Large intestine (tissue), 12 donors: ENCODE measurements at places on chromosomes 6 and 20.
A peak's percentile ranks its signal among the peaks of the same experiment; 100 is the strongest.

DNA sequence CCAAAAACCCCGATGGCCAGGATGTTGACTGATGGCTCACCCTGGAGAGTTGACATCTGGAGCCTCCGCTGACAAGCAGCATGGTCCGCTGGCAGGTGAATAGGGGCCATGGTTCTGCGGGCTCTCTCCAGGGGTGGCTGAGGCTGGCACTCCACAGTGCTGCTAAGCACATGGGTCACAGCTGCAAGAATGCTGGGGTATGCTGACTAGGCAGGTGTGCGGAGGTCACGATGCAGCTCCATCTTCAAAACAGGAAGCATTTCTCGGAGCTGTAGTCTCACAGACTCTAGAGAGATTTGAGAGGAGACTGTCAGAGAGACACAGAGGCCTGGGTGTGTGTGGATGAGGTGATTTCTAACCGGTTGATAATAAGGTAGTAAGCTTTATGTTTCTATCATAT, 341.6 kb downstream of the NRN1 start:
- DNase-seq = no peak

DNA sequence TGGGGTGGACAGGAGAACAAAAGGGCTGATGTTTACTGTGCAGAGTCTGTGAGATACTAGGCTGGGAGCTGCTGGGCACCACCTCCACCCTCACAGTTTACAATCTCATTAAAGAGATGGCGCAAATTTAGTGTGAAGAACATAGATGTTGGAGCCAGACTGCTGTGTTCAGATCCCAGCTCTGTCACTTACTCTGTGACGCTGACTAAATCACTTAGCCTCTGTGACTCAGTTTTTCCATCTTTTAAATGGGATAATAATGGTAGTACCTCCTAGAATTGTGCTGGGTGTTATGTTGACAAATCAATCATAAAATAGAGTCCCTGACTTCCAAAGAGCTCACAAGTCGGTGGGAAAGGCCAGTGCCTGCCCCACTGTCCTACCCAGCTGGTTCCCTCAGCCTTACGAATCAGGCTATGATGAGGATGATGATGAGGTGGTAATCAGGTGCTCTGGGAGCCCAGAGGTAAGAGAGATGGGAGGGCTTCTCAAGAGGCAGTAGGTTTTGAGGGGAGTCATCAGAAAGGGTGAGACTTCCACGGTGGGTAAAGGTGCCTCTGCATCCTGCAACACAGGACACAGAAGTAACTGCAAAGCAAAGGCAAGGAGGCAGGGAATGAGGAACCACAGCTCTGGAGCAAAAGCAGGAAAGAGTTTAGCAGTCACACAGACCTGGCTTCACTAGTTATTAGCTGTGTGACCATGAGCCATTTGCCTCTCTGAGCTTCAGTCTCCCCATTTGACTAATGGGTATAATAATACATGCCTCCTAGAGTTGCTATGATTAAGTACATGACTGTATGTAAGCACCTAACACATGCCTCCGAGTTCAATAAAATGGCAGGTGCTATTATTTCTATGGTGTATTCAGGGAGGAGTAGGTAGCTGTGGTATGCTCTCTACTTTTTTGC, 8.9 kb downstream of the FYN start:
- no peak for DNase-seq

DNA sequence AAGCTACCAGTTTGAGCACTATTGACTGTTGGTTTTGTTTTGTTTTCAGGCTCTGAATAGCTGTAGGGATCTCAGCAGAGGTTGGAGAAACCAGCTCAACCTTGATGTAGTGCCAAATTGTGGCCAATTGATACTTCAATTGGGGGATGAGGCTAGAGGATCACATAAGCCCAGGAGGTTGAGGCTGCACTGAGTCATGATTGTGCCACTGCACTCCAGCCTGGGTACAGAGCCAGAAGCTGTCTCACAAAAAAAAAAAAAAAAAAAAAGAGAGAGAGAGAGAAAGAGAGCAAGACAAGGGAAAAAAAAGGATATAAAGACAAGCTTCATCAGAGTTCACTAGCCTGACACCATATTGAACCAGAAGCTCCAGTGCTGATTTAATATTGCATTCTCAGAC, 702.1 kb downstream of the FRK start:
- no peak for DNase-seq

GRCh38 chr6:151307501-151307900, 67.7 kb downstream of the AKAP12 start:
- no peak for DNase-seq

DNA sequence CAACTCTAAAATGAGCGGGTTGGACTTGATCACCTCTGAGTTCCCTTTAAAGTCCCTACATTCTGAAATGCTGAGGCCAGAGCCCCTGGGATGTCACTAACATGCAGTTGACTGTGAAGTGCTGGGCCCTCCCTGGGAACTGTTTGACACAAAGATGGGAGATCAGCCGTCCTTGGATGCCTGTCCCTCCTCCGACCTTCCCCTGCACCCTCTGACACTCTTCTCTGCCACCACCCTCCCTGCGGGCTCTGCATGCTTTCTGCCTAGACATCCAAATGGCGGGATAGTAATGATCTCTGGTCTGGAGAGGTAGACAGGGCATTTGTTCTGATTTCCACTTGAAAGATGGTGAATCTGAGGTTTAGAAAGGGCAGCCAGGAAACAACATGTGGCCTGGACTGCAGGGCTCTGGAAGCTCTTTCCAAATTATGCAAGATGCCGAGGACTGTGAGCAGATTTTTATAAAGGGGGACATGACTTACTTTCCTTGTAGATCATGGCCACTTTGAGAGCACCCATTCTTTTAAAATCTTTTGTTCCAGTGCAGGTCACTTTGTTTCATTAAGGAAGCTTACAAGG, 113.2 kb downstream of the ZDHHC14 start:
- DNase-seq = no peak

DNA sequence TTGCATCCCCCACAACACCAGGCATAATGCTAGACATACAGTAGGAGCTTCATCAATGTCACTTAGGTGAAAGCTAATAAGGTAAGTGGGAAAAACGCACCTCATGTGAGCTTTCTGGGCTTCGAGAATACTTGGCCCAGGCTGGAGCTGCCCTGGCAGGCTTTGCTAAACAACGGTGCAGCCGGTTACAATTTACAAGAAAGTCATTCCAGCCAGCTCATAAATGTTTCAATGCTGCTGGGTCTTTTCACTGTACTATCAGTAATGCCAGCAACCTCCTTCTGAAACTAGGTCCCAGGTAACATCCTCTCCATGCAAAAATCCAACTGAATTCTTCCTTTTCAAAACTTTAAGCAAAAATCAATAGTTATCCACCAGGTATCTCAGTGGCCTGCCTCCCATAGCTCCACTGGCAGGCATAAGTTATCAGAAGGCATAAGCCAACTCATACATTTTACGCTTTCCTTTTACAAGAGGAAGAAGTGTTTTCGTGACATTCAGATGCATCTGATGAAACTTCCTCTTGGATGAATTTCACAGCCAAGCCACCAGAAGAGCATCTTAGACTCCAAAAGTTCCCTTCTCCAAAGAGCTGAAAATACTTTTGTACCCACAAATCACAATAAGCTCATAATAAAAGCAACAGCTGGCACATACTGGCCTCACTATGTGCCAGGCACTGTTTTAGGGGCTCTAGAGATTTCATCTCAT, 56.3 kb downstream of the RTN4IP1 start:
- no peak for DNase-seq

DNA sequence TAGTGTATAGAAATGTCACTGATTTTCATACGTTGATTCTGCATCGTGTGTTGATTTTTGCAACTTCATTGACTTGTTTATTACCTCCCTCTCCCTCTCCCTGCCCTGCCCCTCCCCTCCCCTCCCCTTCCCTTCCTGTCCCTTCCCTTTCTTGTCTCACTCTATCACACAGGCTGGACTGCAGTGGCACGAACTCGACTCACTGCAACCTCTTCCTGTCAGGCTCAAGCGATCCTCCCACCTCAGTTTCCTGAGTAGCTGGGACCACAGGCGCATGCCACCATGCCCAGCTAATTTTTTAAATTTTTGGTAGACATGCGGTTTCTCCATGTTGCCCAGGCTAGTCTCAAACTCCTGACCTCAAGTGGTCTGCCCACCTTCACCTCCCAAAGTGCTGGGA, 19.2 kb upstream of the PPP1R14C start:
- DNase-seq = no peak

DNA sequence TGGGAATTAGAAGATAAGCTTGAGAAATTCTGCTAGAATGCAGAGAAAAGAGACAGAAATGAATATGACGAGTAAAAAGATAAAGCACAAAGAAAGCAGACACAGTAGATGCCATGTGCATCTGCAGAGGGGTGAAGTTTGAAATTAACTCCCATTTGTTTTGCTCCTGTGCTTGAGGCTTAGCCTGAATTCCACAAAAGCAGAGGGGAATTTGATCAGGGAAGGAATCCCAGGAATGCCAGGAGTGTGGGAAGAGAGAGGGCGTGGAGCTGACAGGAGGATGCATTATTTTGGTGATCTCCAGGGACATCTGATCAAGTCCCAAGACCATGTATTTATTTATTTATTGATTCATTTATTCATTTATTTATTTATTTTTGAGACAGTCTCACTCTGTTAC, 55.6 kb downstream of the SLC22A1 start:
- no peak for DNase-seq

DNA sequence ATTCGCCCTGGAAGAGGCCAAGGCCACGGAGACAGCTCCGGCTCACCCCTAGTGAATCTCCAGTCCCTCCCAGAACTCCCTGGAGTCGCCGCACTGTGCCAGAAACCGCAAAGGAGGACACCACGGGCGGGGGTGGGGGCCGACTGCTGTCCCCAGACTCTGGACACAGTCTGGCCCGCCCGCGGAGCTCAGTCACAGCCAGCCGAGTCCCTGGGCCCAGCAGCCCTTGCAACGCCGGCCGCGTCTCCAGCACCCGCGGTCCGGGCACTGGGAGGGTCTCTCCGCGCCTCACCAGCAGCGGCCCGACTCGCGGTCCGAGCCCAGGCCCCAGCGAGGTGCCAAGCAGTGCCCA, 518 bp downstream of the PEX6 start:
- peak; percentile 55 for DNase-seq

DNA sequence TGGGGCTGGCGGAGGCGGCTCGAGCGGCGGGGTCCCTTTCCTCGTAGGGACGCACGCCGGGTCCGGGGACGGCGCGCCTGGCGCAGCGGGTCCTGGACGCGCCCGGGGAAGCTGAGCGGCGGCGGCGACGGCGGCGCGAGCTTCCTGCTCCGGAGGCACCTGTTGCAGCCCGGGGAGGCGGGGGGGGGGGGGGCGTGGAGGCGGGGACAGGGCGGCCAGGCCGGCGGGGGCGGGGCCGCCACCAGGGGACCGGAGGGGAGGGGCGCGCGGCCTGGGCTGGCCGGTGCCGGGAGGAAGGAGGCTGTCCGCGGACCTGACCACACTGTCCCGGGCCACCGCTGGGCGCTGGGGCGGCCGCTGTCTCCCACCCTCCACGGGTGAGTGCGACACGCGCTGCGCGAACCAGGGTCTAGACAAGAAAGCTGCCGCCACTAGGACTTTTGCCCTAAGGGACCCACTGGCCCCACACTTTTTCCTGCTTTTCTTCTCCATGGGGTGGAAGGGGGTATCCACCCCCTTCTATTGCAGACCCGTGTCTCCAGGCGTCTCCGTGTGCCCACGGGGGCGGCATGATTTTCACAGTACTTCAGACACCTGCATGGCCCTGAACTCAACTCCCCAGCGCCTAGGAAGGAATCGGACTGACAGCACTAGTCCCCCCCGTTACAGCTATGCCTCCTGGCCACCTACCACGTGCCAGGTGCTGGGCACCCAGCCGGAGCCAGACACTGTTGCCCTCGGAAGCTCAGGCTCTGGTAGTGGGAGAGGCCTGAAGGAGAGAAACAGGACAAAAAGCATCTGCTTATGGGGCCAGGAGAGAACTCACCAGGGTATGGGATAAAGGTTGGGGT, at the start of gene NFATC2:
TSS of gene NFATC2 (minus strand) at position 149 of the 851 bp plus-strand sequence. CDS start 220 bp downstream, outside the sequence.
- no peak for DNase-seq

- DNase-seq = no peak
Measured at GRCh38 chr6:161057103-161058091, 65.8 kb downstream of the MAP3K4 start.

GRCh38 chr6:18488004-18488403, 100.9 kb downstream of the RNF144B start:
- no peak for DNase-seq

- no peak for DNase-seq
Measured at GRCh38 chr6:42225029-42225339, 7.3 kb upstream of the MRPS10 start.

DNA sequence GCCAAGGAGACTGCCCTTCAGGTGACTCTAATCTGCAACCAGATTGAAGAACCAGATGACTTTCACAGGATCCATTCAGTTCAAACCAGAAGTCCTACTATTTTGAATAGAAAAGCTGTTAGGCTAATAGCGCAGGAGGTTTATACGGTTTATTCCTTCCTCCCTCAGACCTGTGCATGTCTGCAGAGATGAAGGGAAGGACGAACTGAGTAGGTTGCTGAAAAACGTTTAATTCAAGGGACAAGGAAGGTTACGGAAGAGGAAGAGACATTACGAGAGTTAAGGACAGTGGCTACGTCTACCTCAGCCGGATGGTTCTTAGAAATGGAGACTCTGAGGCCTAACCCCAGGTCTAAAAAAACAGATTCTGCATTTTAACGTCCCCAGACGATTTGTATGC, 978 bp downstream of the AURKA start:
- DNase-seq = peak; percentile 29

DNA sequence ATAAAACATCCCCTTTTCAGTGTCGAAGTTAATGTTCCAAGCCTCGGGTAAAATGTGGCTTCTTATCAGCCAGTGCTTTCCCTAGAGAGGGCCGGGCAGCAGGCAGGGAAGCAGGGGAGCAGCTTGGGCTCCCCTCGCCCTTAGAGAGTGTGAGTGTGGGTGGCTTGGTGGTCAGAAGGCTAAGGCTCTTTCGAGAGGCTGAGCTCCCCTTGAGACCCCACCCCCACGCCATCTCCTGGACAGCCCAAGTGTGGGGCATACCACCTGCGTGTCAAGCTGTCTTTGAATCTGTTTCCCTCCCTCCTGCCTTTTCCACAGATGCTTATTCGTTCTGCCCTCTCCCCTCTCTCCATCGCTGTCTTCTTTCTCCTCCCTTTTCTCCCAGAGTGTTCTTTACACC, 95.1 kb upstream of the FOXP4 start:
- DNase-seq = peak; percentile 52

DNA sequence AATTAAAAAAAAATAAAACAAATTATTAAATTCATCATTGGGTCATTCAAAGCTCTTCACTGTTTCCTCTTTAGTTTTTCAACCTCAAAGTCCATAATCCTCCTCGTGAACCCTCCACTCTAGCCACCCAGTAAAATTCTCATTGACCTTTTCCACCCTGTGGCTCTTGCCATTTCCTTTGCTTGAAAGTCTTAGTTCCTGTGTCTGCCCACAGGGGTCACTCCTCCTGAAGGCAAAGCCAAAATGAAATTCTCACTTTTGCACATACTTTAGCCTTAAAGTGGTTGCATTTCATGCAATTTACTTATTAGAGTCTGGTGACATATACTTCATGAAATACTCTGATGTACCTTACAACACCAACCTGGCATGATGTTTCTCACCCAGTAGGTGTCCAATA, 263.7 kb downstream of the BMP2 start:
- no peak for DNase-seq

DNA sequence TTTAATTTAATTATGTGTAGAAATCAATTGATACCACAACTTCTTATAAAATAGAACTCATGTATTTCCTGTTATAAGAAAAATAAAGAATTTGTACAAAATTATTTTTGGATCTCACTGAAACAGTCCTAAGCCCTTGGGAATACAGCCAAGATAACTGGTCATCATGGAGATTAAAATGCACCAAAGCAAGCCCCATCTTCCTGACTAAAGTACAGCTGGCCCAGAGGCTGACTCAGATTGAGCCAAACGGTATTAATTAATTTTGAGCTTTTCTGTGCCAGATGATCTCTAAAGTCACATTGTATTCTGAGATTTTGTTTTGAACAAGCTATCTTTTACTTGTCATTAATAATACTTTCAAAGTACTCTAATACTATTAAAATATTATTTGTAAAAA, 978.5 kb downstream of the TBC1D32 start:
- no peak for DNase-seq
